ENCODE measurements at places on chromosomes 1 and 21. TPM values are rescaled to one million over a fixed set of nuclear protein-coding genes. Genes with fewer than 3 reads are reported as not detected.

- DNase-seq: no peak
Observed at GRCh38 chr1:165924117-165924516, 96.7 kb downstream of the UCK2 start.

PCSK9 gene
- not detected for total RNA-seq

GRCh38 chr21:33264561-33264960 lies 1.6 kb upstream of the IL10RB start:
- no peak for DNase-seq

DNA sequence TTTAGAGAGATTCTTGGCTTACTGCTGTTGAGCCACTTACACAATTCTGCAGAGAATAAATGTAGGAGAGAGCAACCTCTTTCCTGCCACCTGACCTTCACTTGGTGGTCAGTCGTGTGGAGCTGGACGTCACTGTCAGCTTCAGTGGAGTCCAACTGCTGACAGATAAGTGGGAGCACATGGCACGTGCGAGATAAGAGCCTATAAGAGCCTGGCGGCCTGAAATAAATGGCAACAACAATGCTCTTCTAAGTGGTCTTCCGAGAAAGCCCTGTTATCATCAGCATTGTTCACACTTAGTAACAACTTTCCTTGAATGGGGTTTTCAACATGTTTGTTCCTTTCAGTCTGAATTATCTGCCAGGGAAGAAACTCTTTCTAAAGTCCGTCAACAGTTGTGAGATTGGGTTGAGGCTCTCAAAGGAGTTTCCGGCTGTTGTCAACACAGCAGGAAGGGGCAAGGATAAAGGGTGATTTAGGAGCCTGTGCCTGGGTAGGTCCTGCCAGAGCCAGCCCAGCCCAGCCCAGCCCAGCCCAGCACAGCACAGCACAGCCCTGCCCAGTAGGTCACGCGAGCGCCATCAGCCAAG lies 57.2 kb upstream of the RUNX1 start:
- no peak for DNase-seq

DNA sequence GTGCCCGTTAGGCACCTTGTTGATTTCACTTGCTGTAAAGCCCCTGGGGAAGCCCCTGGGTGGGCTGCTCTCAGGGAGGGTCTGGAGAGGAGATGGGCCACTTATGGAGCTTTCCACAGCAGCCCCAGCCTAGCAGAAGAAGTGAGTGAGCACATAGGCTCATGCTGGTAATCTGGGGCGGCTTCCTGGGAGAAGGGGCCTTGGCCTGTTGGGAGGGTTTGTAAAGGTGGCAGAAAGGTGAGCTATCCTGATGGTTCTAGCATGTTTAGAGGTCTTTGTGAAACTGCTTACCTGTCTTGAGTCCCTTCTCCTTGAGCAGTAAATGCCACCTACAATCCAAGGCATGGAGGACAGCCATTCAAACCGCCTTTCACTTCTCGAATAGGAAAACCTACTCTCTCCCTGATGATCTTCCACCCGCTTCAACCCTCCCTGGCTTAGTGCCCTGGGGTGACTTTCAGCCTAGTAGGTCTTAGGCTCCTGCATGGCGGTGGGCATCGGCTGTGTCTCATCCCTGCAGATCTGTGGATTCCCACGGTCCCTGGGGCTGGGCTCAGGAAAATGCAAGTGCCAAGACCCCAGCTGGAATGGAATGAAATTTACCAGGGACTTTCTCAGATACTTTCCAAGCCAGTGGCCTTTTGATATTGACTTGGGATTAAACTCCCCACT lies 87.6 kb upstream of the SELENON start:
- DNase-seq: no peak

- no peak for DNase-seq
Observed at GRCh38 chr1:206886831-206887230, 10.4 kb upstream of the IL24 start.

Data from B cell (primary cell).